ENCODE measurements at places on chromosomes 6 and 20.

DNA sequence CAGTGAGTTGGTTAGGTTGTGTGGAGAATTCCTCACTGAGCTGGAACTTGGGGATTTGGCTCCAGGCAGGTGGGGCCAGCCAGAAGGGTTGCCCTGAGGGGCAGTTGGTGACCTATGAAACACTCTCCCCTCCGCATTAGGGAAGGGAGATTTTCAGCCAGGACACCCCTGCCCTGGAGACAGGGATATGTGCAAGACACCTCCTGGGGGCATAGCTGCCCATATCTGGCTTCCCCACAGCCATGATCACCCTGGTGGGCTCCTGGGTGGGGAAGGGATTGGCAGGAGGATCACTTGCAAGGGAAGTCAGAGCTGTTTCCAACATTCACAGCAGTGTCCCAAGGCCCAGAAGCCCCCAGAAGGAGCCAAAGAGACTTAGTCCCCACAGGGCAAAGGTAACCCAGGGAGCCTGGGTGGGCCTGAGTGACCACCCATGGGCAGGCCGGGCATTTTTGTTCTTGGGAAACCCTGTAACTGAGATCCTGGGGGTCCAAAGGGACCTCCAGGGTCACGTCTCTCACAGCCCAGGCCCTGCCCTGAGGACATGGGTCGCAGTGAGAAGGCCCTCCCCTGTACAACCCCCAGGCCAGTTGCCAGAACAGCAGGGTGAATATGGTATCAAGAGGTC lies 145.8 kb downstream of the MRPL14 start:
- DNase-seq: no peak

GRCh38 chr6:11994875-11995461 lies 17.1 kb upstream of the HIVEP1 start:
- no peak for DNase-seq

DNA sequence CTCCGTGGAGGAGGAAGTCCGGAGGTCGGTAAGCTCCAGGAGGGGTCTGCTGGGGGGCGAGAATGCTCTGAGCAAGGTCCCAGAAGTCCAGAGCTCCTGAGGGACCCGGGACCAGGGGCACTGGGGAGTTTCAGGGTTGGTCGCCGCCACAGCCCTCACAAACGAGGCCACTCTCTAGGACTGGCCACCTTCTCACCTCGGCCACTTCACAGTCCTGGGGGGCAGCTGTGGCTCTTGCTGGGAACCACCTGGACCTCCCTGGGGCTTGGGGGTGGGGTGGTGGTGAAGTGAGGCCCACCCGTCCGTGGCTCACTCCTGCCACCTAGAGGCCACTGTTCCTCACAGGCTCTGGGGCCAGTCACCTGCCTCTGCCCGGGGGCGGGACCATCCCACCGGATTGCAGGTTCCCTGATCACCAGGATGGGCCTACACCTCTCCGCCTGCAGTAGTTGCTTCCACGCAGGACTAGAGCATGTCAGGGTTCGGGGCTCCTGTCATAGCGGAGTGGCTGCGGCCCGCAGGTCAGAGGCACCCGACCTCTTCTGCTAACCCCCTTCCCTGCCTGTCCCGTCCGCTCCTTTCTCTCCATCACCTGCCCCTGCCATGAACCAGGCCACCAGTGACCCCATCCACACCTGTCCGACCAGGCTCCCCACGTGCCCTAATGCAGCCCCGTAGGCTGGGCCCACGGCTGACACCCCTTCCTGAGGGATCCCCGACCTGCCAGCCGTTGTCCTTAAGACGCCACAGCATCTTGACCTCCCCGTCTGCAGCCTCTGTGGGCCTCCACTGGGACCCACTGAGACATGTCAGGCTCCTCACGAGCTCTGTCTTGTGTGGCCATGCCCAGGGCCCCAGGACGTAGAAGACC lies 5.1 kb upstream of the TCEA2 start:
- DNase-seq: peak; percentile 95

GRCh38 chr6:157631838-157632614 lies 191.0 kb upstream of the SNX9 start:
- DNase-seq: no peak

- no peak for DNase-seq
These were observed 197.4 kb upstream of the PRSS16 start for GRCh38 chr6:27049863-27050781.

GRCh38 chr20:3843490-3843889 lies 3.1 kb upstream of the MAVS start:
- no peak for DNase-seq

- no peak for DNase-seq
These were observed 43.9 kb downstream of the SCML4 start for GRCh38 chr6:107780226-107780625.

DNA sequence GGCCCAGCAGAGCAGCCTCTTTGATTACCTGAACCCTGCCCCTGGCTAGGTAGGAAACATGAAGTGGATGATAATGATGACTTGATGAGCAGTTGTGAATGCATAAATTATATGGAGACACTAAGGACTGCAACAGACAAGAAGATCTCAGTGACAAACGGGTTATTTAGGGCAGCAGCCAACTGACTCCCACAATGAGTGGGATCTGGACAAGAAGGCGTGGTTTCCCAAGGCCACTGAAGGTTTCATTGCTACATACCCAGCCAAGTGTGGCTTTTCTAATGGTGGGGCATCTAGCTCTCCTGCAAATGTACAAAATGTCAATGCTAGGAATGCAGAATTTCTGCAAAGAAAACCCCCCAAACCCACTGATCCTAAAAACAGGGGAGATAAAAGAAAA lies 29.4 kb downstream of the RING1 start:
- DNase-seq: no peak

DNA sequence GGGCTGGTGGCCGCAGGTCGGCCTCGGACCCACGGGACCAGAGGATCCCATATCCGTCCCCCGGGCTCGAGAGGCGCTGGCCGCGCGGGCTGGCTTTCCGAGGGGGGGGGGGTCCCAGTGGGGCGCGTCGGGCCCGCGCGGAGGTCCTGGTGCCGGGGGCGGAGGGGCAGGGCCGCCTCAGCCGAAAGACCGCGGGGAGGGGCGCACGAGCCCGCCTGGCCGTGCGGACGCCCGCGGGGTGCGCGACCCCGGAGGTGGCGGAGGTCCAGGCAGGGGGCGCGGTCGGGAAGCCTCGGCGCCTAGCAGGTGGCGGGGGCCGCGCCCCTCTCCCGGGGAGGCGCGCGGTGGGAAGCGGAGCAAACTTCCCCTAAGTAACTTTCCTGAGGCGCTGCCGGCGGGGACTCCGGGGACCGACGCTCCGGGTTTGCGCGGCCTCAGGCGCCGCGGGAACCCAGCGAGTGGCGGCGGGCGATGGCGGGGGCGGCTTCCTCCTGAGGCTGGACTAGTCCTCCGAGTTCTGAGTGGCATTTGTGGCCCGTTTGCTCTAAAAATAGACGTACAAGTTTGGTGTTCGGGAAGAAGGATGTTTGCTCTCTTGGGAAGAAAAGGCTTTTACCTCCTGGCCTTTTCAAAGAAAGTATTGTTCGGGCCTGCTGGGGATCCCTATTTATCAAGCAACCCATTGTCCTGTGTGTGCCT lies 26.5 kb upstream of the BTBD3 start:
- DNase-seq: peak; percentile 81

GRCh38 chr6:122969999-122970533 lies 26.0 kb upstream of the CLVS2 start:
- no peak for DNase-seq
